ENCODE measurements at places on chromosomes 4 and X. TPM values are rescaled to one million over a fixed set of nuclear protein-coding genes. Genes with fewer than 3 reads are reported as not detected.

- no peak for DNase-seq
Measured at GRCh38 chr4:119010909-119011606, 122.4 kb downstream of the SYNPO2 start.

DNA sequence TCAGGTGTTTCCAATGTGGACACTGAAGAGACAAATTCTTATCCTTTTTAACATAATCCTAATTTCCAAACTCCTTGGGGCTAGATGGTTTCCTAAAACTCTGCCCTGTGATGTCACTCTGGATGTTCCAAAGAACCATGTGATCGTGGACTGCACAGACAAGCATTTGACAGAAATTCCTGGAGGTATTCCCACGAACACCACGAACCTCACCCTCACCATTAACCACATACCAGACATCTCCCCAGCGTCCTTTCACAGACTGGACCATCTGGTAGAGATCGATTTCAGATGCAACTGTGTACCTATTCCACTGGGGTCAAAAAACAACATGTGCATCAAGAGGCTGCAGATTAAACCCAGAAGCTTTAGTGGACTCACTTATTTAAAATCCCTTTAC is 18.6 kb downstream of the TLR7 start:
- DNase-seq: no peak

- DNase-seq: no peak
Measured at GRCh38 chr4:8323947-8324555, 54.5 kb downstream of the HTRA3 start.

DNA sequence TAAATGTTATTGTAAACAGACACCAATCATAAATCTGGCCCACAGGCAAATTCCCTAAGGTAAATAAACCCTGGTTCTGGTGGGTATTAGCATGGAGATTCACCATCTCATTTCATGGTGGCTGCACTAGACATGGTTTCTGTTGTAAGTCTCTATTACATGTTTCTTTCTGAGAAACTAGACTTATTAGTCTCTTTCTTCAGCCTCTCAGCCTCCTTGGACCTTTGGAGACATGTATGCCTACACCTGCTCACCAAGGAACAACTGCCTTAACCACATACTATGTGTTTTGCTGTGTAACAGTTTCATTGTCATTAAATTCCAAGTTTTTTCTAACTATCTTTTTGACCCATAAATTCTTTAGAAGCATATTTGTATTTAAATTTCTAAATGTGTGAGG is 13.1 kb downstream of the DDIT4L start:
- no peak for DNase-seq

- no peak for DNase-seq
Measured at GRCh38 chrX:77740376-77740905, 45.6 kb downstream of the ATRX start.

The FDCSP gene
- not detected for total RNA-seq
